GM13976 (cell line): ENCODE measurements at places on chromosomes 4 and X.
A peak's percentile ranks its signal among the peaks of the same experiment; 100 is the strongest.

GRCh38 chrX:131729295-131729694, 185.4 kb downstream of the OR13H1 start:
- DNase-seq: peak; percentile 28

- no peak for DNase-seq
These were observed 274.6 kb downstream of the NKX6-1 start for GRCh38 chr4:84224522-84224921.

- no peak for DNase-seq
These were observed 554.5 kb downstream of the STIM2 start for GRCh38 chr4:27414887-27415731.

GRCh38 chrX:64184396-64184795, 21.1 kb downstream of the AMER1 start:
- peak; percentile 1 for DNase-seq

DNA sequence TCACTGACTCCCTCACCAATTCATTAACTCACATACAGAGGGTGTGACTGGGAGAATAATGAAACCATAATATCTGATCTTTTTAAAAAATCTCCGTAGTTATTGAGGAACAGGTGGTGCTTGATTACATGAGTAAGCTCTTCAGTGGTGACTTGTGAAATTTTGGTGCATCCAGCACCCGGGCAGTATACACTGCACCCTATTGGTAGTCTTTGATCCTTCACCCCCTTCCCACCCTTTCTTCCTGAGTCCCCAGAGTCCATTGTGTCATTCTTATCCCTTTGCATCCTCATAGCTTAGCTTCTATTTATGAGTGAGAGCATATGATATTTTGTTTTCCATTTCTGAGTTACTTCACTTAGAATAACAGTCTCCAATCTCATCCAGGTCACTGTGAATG, 1143.8 kb downstream of the PCDH19 start:
- no peak for DNase-seq

DNA sequence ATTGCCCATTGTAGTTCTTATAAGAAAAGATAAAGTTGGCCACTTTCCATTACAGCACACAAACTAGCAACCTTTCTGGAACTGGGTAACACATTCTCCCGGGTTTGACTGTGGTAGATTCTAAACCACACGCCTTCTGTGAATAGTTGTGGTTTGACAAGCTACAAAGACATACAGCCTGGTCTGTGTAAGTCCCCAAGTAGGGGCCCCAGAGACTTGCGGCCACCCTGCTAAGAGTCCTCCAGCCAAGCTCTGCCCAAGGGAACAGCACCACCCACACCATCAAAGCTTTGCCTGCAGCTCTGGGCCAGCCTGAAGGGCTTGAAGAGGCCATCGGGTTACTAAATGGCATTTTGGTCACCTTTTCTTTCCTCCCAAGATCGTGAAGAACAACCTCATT, 203.4 kb downstream of the MAML3 start:
- DNase-seq: peak; percentile 56

GRCh38 chrX:70613295-70613694, 168.7 kb downstream of the DLG3 start:
- no peak for DNase-seq

DNA sequence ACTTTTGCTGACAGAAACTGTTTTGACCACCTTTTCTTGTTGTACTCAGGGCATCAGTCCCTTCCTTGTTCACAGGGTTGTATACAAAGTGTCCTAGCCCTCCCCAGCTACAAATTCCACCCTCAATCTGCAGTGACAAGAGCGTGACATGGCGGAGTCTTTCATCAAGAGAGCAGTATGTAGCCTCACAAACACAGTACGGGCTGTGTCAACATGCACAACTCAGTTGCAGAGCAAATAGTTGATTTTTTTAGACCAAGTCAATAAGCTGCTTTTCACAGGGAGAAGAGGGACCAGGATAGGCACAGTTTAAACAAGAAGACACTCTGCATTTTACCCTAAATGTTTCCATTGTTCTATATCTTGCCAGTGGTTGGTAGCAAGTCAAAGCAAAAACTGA, 8.6 kb upstream of the HS6ST2 start:
- no peak for DNase-seq
